ENCODE measurements at places on chromosomes 5 and 9. TPM values are rescaled to one million over a fixed set of nuclear protein-coding genes. Genes with fewer than 3 reads are reported as not detected.

NPDC1 gene
- 116 TPM for total RNA-seq

DNA sequence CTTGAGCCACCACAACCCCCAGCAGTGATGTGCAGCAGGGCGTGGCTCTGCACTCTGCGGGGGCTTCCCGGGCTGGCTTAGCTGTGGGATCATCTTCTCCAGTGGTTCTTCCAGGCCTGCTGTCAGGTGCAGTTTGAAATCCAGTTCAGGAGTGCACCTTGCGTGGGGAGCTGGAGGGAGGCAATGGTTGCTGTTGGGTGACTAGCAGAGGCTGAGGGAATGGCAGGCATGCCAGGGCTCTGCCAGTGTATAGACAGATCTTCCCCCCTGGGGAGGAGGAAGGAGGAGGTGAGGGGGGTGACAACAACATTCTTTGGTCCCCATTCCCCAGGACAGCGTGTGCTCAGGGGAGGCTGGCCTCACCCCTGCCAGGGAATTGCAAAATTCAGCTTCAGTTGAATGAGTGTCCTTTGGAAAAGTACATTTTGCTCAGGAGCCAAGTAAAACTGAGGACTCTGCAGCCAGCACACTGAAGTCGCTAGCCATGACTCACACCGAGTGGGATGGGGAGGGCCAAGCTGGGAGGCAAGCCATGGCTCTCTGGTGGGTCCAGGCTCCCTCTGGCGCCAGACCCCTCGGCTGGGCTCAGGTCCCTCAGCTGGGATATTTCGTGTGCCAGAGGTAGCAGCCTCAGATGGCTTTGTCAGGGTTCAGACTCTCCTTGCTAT is 35.0 kb downstream of the ERGIC1 start:
- H3K4me3 ChIP-seq: no peak overlapping the region
- H3K27me3 ChIP-seq: peaks cover 3% of the 10 kb centered on the region
- peaks cover 42% of the 10 kb centered on the region for H3K4me1 ChIP-seq
- H3K36me3 ChIP-seq: no peaks in the 10 kb centered on the region
- DNase-seq: no peak

- peaks cover 7% of the 10 kb centered on the region for H3K27me3 ChIP-seq
- no peak overlapping the region for H3K4me3 ChIP-seq
- no peak overlapping the region for H3K27ac ChIP-seq
- H3K36me3 ChIP-seq: peaks cover 18% of the 10 kb centered on the region
- no peaks in the 10 kb centered on the region for H3K4me1 ChIP-seq
Measured at GRCh38 chr5:154384480-154385235, 61.1 kb upstream of the SAP30L start.

DNA sequence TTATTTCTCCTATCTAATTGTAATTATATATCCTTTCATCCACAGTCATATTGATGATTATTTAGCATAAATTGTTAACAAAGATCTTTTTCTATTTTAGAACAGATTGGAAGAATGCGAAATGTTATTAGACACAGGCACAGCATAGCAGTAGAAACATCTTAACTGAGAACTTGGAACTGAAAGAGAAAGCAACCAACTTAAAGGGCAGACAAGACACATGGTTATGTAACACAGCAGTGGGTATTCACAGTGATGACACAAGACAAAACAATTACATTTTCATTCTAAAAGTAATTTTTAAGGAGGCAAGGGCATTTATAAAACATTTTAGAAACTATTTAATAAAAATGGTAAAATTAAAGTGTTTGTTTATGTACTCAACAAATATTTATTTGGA is 57.7 kb upstream of the MEF2C start:
- H3K27me3 ChIP-seq: peaks cover 1% of the 10 kb centered on the region
- no peak for DNase-seq
- no peak overlapping the region for H3K4me3 ChIP-seq

DNA sequence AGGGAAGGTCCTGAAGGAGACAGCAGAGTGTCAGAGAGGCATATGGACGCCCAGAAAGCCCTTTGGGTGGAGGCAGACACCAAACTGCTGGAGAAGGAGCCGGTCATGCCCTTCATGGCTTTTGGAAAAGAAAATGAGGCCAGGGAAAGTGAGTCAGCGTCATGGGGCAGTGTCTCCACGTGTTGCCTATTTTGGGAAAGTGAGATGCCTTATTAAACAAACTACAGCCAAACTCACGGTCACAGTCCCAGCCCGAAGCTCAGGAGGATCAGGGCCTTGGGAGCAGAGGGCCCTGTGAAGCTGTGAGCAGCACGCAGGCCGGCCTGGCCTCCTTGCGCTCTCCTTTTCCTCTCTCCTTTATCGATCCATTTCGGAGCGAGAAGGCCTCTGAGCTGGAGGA is 25.0 kb downstream of the RGS3 start:
- H3K27ac ChIP-seq: no peak overlapping the region
- peaks cover 2% of the 10 kb centered on the region for H3K36me3 ChIP-seq
- no peak overlapping the region for H3K4me3 ChIP-seq
- no peak for DNase-seq
- H3K27me3 ChIP-seq: peaks cover 6% of the 10 kb centered on the region

ADGRD2 gene
- total RNA-seq: not detected

DNA sequence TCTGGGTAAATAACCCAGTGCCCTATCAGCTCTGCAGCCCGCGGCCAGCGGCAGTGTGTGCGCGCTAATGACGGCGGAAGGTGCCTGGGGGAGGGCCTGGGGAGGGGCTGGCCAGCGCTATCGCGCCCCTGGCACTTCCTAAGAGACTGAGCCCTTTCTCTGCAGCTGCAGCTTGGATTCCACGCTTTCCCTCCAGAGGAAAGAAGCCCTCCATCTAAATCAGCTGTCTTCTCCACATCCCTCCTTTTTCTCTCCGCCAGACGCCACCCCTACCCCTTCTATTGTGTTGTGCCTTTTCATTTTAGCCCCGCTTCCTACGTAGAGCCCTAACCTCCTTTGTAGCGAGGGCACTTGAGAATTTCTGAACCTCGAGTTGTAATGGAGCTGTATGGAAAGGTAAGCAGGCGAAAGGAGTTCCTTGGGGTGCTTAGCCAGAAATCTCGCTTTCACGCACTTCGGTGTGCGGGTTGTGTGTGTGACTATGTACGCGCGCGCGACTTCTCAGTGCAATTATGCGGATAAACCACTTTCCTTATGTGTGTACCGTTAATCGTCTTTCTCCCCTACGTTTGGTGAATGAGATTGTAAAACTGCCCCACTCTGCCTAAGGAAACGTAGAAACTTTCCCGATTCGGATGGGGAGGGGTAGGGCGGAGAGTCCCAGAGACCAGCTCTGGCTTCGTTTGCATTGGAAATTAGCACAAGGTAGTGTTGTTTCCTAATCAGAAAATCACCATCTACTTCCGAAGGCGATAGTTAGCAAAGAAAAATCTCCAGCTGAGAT is 664 bp upstream of the RAB3C start:
- peak overlapping the region; percentile 98 for H3K4me3 ChIP-seq
- DNase-seq: peak; percentile 59
- no peak overlapping the region for H3K27ac ChIP-seq

All from endothelial cell (in vitro differentiated cells).